ENCODE measurements at places on chromosomes 5 and 9. TPM values are rescaled to one million over a fixed set of nuclear protein-coding genes. Genes with fewer than 3 reads are reported as not detected.
A peak's percentile ranks its signal among the peaks of the same experiment; 100 is the strongest.

ACOT12 gene
- total RNA-seq = not detected

DBH gene
- not detected for total RNA-seq

SPATA31E1 gene
- not detected for total RNA-seq

BASP1 gene
- 0.66 TPM for total RNA-seq

SPEF2 gene
- 6.1 TPM for total RNA-seq

CMYA5 gene
- total RNA-seq = 0.16 TPM

CCDC183 gene
- total RNA-seq = not detected

JAKMIP2 gene
- total RNA-seq = 0.98 TPM

CTXN3 gene
- not detected for total RNA-seq

PCDHGA4 gene
- 0.12 TPM for total RNA-seq

HMHB1 gene
- total RNA-seq = not detected

IRX1 gene
- total RNA-seq = not detected

BARHL1 gene
- not detected for total RNA-seq

PCDHGC5 gene
- not detected for total RNA-seq

SAXO1 gene
- total RNA-seq = not detected

SH2D3C gene
- 21.5 TPM for total RNA-seq

ZNF622 gene
- total RNA-seq = 47.5 TPM

GRCh38 chr5:147507480-147508126 is 2.3 kb downstream of the DPYSL3 start:
- DNase-seq = no peak

DNA sequence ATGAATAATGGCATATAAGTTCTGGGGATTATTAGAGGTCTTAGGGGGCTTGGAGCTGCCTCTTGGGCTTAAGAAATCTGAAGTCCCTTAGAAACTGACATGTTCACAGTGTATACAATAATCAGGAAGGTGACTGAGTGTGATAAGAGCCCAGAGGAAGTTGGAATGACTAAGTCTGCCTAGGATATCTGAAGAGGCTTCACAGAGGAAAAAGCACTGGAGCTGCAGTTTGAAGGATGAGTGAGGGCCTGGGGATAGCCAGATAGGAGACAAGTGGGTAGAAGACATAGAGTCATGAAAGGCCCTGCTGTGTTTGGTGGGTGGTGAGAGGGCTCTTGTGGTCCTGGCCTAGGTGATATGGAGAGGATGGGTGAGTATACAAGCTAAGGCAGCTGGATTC is 8.8 kb downstream of the NEUROG1 start:
- DNase-seq = no peak

- no peak for DNase-seq
Observed at GRCh38 chr5:14417276-14417730, 164.3 kb upstream of the OTULINL start.

- no peak for DNase-seq
Observed at GRCh38 chr5:164341056-164341619, 835.7 kb downstream of the MAT2B start.

- no peak for DNase-seq
Observed at GRCh38 chr5:24714746-24715145, 70.0 kb upstream of the CDH10 start.

DNA sequence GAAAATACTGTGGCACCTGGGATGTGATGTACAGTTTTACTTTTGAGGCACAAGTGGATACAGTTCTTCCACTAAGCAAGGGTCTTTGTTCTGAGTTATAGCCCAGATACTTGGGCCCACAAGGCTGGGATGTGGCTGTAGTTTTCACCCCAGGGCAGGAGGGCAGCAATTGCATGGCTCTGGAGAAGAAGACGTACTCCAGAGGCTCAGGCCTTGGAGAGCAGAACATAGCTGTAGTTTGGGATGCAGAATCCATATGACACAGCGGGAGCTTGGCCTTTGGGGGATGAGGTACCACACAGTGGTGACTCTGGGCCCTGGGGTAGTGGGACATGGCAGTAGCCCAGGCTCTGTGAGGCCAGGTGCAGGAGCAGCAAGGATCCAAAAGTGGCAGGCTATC is 110.8 kb upstream of the FSTL4 start:
- no peak for DNase-seq

- DNase-seq = peak; percentile 55
Observed at GRCh38 chr5:143054480-143054941, 284.3 kb downstream of the ARHGAP26 start.

DNA sequence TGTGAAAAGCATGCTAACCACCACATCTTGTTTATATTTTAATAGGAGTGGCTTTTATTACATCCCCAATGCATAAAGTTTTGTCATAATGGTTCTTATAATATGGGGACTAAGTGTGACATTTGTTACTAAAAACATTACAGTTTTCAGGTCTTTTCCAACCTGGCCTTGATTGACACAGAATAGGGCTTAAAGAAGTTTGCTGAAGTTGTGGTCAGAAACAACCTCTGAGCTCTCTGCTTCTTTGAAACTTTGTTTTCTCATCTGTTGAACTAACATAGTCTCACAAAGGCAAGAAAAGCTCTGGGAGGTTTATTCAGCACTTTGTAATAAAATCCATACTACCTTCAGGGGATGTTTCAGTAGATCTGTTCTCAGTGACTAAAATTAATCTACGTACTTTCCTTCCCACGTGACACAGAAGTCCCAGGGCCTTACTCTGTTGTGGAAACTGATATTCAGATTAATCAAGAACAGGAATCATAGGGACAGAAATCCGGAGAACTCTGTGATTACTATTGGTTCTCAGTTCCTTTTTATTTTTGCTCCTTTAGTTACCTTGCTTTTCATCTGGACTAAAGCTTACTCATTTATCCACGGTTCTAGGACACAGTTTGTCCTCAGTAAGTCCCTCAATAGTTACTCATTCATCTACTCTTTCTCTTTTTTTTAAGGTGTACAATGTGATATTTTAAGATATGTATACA is 289.0 kb upstream of the EFNA5 start:
- DNase-seq = no peak

GRCh38 chr5:17413691-17414090 is 84.3 kb upstream of the TAF11L2 start:
- DNase-seq = no peak

GRCh38 chr5:35904443-35905132 is 33.8 kb downstream of the CAPSL start:
- peak; percentile 50 for DNase-seq

- no peak for DNase-seq
Observed at GRCh38 chr9:133703591-133704399, 34.4 kb downstream of the SARDH start.

DNA sequence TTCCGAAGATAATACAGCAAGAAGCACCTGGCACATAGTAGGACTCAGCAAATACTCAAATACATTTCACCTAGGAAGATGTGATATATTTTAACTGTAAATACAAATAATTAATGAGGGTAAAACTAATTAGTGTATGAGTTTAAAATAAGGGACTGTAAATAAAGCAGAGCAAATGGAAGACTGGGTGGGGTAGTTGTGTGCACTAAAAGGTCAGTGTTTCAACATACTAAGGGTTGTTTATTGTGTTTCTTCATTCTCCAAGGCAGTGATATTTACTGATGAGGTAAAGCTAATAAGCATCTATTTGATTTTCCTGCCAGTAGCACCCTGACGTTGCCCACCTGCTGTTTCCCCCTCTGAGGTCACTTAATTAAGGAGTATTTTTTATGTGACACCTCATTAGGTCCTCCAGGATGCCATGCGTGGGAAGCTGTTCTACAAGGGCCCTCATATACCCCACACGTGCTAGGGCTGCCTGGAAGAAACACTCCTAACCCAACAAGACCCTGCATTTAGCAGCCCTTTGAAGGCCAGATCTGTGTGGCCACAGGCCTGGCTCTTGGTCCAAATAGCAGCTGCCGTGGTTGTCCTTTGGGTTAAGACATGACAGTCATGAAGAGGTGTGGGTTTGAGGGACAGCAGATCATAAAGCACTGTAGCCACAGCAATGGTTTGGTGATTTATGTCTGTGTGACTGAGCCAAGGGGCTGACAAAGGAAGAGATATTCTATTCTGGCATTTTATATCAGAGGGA is 97.5 kb upstream of the RPS23 start:
- DNase-seq = no peak

- DNase-seq = no peak
Observed at GRCh38 chr9:136310273-136311030, 6.6 kb upstream of the CCDC187 start.

DNA sequence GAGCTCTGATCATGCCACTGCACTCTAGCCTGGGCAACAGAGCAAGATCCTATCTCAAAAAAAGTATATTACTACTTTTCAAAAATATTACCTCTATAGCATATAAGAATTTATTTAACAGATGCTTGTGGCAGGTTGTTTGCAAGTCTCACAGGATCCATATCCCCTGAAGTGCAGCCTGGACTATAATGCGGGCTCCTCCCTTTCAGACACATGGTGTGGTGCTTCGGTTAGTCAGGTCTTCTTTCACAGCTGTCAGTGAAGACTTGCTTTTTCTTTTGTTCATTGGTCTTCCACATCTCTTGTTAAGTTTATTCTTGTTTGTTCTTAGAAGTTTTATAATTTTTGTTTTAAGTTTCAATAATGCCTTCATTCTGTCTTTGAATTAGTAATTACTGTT is 9.4 kb upstream of the HRCT1 start:
- no peak for DNase-seq

DNA sequence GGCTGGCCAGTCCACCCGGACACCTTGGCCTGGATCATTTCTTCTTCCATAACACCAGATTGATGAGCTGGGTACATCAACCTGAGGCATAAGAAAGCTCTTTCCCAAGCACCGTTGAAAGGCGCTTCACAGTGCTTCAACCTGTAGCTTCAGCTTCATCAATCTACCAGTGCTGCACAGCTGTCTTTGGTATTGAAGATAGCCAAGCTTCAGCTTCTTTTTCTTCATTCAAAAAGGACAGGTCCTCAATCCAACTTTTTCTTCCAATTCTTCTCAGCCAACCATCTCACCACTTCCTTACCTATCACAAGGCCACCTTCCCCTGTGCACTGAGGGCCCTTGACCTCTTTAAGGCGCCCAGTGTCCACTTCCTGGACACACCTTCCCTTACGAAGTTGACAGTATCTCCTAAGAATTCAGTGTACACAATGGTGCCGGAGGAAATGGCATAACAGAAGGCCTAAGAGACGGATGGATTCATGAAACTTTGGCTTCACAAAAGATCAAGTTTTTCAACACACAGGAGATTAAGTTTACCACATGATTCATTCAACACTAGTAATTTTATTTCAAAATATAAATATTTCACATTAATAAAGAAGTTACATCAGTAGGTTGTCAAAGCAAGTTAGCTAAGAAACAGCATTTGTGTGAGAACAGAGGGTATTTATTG is 1.4 kb upstream of the CTNNAL1 start:
- no peak for DNase-seq

- DNase-seq = no peak
Observed at GRCh38 chr5:150645070-150645700, 4.7 kb downstream of the SYNPO start.

DNA sequence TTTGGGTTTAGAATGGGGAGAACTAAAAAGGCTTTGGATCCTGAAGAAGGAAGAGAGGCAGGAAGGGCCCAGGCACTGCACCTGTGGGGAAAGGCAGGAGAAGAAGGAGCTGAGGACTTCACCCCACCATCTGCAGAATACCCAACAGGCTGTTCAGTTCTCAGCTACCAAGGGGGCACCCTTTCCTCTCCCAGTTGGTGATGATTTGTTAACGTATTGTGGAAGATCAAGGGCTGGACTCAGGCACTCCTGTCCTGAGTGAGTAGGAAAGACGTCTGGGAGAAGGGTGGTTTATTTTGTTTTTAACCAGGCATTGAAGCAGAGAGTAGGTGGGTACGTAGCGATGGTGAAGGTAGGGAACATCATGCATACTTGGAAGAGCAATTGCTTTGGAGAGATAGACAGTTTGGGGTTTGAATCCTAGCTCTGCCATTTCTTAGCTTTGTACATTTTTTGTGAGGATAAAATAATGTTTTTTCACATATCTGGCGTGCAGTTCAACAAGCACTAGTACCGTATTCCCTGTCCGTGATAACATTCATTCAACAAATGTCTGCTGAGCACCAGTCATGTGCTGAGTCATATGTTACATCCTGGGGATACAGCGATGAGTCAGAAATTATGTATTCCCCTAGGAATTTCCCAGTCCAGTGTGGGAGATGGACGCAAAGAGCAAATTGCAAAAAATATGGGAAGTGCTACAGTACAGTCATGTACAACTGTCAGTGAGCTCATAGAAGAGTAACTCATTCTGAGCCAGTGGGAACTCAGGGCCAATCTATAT is 2.1 kb downstream of the MSANTD3 start:
- no peak for DNase-seq

GRCh38 chr9:118321788-118322187 is 617.6 kb downstream of the TLR4 start:
- DNase-seq = no peak

- peak; percentile 11 for DNase-seq
Observed at GRCh38 chr5:31854181-31855133, 215.5 kb downstream of the PDZD2 start.

DNA sequence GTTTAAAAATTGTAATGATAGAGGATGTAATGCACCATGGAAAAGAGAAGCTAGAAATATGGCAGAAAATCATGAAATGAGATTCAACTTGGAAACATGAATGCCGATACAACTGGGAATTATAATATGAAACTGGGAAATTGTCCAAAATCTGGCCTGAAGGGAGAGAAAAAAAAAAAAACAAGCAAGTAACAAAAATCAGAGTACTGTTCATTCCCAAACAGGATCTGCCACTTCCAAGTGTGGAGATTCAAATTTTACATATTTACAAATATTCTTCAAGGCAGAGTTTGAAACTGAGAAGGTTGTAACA is 56.6 kb upstream of the MOCS2 start:
- no peak for DNase-seq

- no peak for DNase-seq
Observed at GRCh38 chr9:105132606-105133005, 111.8 kb upstream of the SLC44A1 start.

GRCh38 chr5:123107343-123108244 is 18.6 kb downstream of the PRDM6 start:
- DNase-seq = no peak

DNA sequence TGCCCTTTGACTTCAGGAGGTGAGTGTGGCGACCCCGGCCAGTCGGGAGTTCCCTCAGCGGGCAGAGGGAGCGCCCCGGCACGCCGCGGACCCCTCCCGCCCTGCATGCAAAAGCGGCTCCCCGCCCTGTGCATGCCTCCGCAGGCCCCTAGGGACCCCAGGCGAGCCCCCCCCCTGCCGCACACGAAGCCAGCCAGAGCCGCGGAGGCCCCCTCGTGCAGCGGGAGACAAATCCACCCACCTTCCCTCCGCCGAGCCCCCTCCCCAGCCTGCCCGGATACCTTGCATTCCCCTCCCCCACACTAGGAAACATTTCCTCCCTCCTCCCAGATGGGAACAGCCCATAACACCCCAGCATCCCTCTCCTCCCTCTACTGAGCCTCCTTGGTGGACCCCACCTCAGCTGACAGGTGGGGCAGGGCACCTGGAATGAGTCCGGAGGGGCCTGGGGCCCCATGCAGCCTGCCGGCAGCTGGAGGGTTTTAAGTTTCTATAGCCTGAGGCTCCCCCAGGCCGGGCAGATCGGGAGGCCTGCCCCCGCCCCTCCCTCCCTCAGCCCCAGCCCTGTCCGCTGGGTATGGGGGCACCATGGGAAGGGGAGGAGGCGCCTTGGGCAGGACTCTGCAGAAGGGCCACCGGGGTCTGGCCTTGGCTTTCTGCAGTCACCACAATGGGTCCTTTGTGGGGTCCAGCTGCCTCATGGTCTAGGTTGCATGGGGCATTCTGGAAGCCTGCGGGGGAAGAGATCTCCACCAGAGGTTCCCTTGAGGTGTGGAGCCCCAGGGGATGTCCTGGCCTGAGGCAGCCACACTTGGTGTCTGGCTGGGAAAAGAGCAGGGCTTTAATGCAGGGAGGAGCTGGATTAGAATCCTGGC is 601 bp downstream of the ERGIC1 start:
- no peak for DNase-seq

GRCh38 chr5:141882594-141883183 is 4.5 kb upstream of the PCDH1 start:
- no peak for DNase-seq

- no peak for DNase-seq
Observed at GRCh38 chr9:121637713-121638220, 13.7 kb upstream of the DAB2IP start.

Data from activated naive CD8-positive, alpha-beta T cell treated with anti-CD3 and anti-CD28 coated beads for 36 hours (primary cell).